ENCODE measurements at places on chromosomes 2 and 18.

DNA sequence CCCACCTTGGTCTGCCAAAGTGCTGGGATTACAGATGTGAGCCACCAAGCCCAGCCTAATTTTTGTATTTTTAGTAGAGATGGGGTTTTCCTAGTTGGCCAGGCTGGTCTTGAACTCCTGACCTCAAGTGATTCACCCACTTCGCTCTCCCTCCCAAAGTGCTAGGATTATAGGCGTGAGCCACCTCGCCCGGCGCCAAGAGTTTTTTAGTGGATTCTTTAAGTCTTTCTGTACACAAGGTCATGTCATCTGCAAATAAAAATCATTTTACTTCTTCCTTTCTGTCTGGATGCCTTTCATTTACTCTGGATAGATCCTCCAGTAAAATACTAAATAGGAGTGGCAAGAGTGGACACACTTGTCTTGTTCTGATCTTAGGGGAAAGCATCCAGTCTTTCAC lies 61.7 kb downstream of the KCMF1 start:
- DNase-seq: no peak

DNA sequence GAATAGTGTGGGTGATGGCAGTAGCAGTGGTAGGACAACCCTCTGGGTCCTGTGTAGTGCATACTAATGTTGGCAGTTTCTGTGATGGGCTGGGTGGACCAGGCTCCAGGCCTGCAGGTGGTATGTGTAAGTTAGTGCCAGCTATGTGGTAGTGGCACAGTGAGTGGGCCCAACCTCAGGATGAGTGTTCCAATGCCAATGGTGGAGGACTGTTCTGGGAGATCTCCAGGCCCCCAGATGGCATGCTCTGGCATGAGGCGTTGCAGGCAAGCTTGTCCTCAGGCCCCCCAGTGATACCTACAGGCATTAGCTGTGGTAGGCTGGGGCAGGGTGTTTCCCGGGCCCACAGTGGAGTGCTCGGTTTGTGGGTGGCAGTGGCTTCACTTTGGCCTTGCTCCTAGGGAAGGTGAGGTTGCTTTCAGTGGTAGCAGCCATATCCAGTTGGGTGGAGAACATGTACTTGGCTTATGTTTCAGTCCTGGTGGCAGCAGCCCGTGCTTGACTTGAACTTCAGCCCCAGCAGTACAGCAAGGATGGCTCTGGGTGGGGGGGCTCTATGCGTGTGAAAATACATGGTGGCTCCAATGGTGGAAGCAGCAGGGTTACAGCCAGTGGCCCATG lies 32.4 kb downstream of the TEX51 start:
- no peak for DNase-seq

GRCh38 chr2:147632198-147632597 lies 212.6 kb upstream of the ACVR2A start:
- DNase-seq: no peak

DNA sequence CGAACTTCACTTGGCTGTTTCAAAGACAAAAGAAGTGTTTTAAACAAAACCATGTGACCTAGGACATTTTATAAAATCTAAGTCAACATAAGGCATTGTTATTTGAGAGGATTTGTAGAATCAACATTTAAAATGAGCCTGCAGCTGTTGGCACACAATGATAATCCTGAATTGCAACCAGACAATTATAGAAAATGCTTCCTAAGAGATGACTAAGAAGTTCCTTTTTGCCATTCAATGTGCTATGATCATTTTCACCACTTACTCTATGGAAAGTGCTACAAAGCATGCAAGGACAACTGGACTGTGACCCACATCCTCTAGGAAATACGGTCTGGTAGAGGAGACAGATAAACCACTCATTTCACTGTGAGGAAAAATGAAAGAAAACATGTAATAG lies 246.4 kb downstream of the CDH20 start:
- DNase-seq: no peak

GRCh38 chr2:160328811-160329527 lies 128.9 kb upstream of the ITGB6 start:
- DNase-seq: no peak

GRCh38 chr2:191656391-191656790 lies 21.5 kb upstream of the NABP1 start:
- DNase-seq: no peak

GRCh38 chr2:100036793-100037192 lies 105.6 kb downstream of the AFF3 start:
- DNase-seq: no peak

Measured in amniotic stem cell (primary cell).